ENCODE measurements at places on chromosomes 1 and 21. TPM values are rescaled to one million over a fixed set of nuclear protein-coding genes. Genes with fewer than 3 reads are reported as not detected.
A peak's percentile ranks its signal among the peaks of the same experiment; 100 is the strongest.

DNA sequence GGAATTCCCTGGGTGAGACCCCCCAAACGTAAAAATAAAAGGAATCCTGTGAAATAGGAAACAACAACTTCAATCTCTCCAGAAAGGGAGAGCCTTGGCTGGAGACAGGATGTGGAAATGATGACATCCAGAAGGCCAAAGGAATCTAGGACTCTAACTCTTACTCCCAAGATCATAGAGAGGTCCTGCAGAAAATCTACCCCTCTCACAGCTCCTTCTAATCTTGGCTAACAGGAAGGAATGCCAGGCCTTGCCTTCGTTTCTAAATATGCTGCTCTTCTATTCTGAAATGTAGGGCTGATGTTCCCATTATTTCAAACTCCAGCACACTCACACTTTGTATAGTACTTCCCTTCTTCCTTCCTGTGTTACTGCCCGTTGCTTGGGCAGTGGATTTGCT, 40.7 kb downstream of the ARHGEF11 start:
- H3K36me3 ChIP-seq: no peaks in the 10 kb centered on the region
- no peak for DNase-seq
- no peak overlapping the region for H3K27ac ChIP-seq
- no peaks in the 10 kb centered on the region for H3K27me3 ChIP-seq

DNA sequence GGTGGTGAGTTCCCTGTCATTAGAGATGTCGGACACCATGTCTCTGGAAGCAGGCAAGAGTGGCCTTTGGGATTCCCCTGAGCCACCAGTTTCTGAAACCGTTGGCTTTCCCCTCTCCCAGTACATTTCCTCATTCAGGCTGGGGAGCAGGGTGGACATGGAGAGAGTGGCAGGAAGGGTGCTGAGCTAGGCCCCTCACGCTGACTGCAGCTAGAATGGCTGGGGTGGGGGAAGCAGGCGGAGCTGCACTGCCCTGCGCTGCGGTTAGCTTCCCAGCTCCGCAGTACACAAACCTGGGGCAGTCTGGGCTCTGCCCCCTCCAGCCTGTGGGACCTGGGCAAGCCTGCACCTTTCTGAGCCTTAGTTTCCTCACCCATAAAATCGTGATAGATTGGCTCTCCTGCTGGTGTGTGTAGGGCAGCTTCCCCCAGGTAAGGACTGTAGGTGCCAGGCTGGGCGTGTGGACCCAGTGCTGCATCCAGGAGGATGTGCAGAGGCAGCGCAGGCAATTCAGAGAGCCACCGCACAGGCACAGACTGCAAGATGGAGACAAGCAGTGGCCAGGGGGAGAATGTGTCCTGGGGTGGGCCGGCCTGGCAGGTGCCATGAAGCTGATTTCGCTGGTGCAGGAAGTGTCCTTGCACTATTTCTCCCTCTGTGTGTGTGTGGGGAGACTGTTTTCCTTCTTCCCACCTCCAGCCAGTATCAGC, 3.0 kb downstream of the PLA2G2F start:
- no peaks in the 10 kb centered on the region for H3K36me3 ChIP-seq
- no peak overlapping the region for H3K4me3 ChIP-seq
- no peak for DNase-seq
- no peak overlapping the region for H3K27ac ChIP-seq
- H3K27me3 ChIP-seq: peaks cover 20% of the 10 kb centered on the region

- peaks cover 7% of the 10 kb centered on the region for H3K36me3 ChIP-seq
- DNase-seq: no peak
These were observed 20.3 kb upstream of the AZIN2 start for GRCh38 chr1:33060579-33061083.

TARS2 gene
- total RNA-seq: 28.4 TPM

GRCh38 chr1:50974618-50974935, 4.5 kb downstream of the CDKN2C start:
- no peak overlapping the region for H3K27ac ChIP-seq
- no peak for DNase-seq
- peaks cover 92% of the 10 kb centered on the region for H3K27me3 ChIP-seq
- no peak overlapping the region for H3K4me3 ChIP-seq
- peaks cover 4% of the 10 kb centered on the region for H3K4me1 ChIP-seq
- no peaks in the 10 kb centered on the region for H3K36me3 ChIP-seq

- no peaks in the 10 kb centered on the region for H3K27me3 ChIP-seq
- no peaks in the 10 kb centered on the region for H3K36me3 ChIP-seq
- no peak for DNase-seq
- H3K4me3 ChIP-seq: no peak overlapping the region
These were observed 712.1 kb upstream of the CHRM3 start for GRCh38 chr1:238674316-238674715.

LRRC38 gene
- not detected for total RNA-seq

- DNase-seq: no peak
- no peak overlapping the region for H3K4me3 ChIP-seq
- H3K27ac ChIP-seq: no peak overlapping the region
- peaks cover 18% of the 10 kb centered on the region for H3K4me1 ChIP-seq
- no peaks in the 10 kb centered on the region for H3K27me3 ChIP-seq
These were observed 27.7 kb downstream of the PTPRF start for GRCh38 chr1:43558346-43558841.

LYPD8 gene
- not detected for total RNA-seq

- no peak overlapping the region for H3K4me3 ChIP-seq
- DNase-seq: no peak
- H3K27ac ChIP-seq: no peak overlapping the region
- no peaks in the 10 kb centered on the region for H3K36me3 ChIP-seq
- no peaks in the 10 kb centered on the region for H3K27me3 ChIP-seq
These were observed 2.6 kb upstream of the TMEM82 start for GRCh38 chr1:15739745-15740144.

BRINP3 gene
- total RNA-seq: not detected

C1orf94 gene
- total RNA-seq: not detected

CACNA1S gene
- total RNA-seq: 0.05 TPM

DNA sequence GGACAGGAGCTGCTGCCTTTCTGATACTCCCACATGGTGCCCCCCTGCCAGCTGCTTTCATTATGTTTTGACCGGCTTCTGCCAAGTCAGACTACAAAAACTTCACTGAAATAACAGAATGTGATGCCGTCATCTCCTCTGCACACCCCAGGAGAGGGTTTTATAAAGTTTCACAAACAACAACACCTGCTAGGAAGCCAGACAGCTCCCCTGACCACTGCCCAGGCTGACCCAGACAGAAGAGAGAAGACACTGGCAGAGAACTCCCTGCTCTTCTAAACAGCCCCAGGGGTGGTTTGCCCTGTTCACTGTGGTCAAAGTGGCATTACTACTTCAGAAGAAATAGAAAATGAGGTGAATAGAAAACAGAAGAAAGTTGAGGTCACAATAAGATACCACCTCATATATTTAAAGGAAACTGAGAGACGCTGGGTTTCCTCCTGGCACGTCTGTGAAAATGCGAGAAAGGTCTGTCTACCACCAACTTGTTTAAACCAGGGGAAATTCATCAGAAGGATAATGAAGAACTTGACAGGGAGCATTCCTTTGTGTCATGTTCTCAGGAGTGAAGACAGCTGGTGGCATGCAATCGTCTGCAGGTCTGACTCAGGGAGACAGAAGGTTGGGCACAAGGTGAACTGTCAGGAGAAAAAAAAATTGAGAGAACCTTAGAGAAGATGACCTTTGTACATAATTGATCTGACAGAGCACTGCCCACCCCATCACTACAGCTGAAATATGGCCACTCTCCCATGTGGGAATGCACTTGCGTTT, 119.0 kb upstream of the NFIA start:
- no peak for DNase-seq
- H3K4me1 ChIP-seq: peaks cover 18% of the 10 kb centered on the region
- no peak overlapping the region for H3K27ac ChIP-seq
- peaks cover 23% of the 10 kb centered on the region for H3K27me3 ChIP-seq
- H3K4me3 ChIP-seq: no peak overlapping the region
- H3K36me3 ChIP-seq: peaks cover 7% of the 10 kb centered on the region

DNA sequence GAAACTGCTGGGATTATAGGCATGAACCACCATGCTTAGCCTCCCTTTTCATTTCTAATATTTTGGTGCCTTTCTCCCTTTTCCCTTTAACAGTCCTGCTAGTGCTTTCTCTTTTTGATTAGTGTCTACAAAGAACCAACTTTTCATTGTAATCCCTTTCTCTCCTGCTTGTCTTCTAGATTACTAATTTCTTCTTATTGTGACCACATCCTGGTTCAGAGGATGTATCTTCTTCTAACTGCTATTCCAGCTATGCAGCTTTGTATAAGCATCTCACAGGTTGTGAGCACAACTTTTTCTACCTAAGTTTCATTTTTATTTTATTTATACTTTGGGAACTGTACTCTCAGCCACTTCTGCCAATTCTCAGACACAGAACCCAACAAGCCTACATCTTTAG, 14.7 kb downstream of the ZNF648 start:
- no peaks in the 10 kb centered on the region for H3K27me3 ChIP-seq
- DNase-seq: no peak
- H3K27ac ChIP-seq: no peak overlapping the region
- peaks cover 6% of the 10 kb centered on the region for H3K36me3 ChIP-seq

DNA sequence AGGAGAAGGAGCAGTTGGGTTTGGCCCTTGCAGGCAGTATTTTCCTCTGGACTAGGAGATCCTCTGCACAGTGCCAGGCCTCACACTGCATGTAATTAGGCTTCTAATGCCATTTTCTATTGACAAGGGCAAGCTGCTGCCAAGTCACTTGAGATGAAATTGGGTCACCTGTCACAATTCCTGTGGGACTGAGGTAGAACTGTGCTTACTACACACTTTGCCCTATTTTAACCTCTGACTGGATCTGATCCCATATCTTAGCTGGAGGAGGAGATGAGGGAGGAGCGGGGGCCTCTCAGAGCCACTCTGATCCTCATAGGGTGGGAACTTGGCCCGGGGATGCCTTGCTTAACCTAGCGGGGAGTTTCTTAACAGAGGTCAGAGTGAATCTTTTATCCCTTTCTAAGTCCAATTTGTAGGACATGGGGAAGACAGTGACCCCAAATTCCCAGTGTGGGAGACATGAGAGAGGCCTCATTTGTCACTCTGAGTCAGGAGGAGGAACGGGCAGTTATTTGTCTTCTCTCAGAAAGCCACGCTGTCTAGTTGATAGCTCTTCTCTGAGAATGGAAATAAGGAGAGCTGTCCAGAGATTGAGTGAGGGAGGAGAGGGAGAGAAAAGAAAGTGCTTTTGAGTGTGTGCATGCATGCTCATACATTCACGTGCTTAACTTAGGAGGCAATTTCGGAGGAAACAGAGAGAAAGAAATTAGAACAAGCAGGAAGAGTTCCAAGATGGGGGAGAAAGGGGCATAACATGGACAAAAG, 121.3 kb downstream of the CACNA1E start:
- H3K36me3 ChIP-seq: no peaks in the 10 kb centered on the region
- H3K4me1 ChIP-seq: no peaks in the 10 kb centered on the region
- peaks cover 28% of the 10 kb centered on the region for H3K27me3 ChIP-seq

GRCh38 chr1:12279728-12280464, 50.1 kb downstream of the VPS13D start:
- H3K27me3 ChIP-seq: no peaks in the 10 kb centered on the region
- H3K27ac ChIP-seq: no peak overlapping the region
- H3K4me1 ChIP-seq: no peaks in the 10 kb centered on the region
- no peak for DNase-seq
- H3K4me3 ChIP-seq: no peak overlapping the region

GRCh38 chr21:34100790-34101189, 27.4 kb downstream of the MRPS6 start:
- no peak overlapping the region for H3K27ac ChIP-seq
- H3K4me1 ChIP-seq: peaks cover 16% of the 10 kb centered on the region
- H3K4me3 ChIP-seq: no peak overlapping the region
- H3K27me3 ChIP-seq: no peaks in the 10 kb centered on the region
- peaks cover 12% of the 10 kb centered on the region for H3K36me3 ChIP-seq

C1orf198 gene
- total RNA-seq: 70.1 TPM

DNA sequence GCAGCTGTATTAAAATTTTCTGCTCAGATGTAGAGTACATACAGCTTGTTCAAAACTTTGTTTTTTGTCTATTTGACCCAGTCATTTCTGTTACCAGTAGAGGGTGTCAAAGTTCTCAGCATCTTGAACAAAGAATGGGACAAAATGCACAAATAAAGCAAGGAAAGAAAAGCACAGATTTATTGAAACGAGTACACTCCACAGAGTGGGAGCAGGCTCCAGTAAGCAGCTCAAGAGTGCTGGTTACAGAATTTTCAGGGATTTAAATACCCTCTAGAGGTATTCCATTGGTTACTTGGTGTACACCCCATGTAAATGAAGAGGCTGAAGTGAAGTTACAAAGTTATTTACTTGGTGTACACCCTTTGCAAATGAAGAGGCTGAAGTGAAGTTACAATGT, 8.9 kb upstream of the PRMT6 start:
- peaks cover 2% of the 10 kb centered on the region for H3K4me1 ChIP-seq
- no peak overlapping the region for H3K4me3 ChIP-seq
- peaks cover 4% of the 10 kb centered on the region for H3K36me3 ChIP-seq
- no peak for DNase-seq
- H3K27me3 ChIP-seq: no peaks in the 10 kb centered on the region

KPNA6 gene
- total RNA-seq: 67.0 TPM

RNF186 gene
- total RNA-seq: not detected

C1QTNF12 gene
- 1.7 TPM for total RNA-seq

GRCh38 chr1:93573940-93574469, 107.6 kb downstream of the BCAR3 start:
- H3K27me3 ChIP-seq: no peaks in the 10 kb centered on the region
- peak overlapping the region; percentile 68 for H3K27ac ChIP-seq
- H3K36me3 ChIP-seq: peaks cover 9% of the 10 kb centered on the region
- H3K4me3 ChIP-seq: no peak overlapping the region
- peaks cover 3% of the 10 kb centered on the region for H3K4me1 ChIP-seq

FNDC5 gene
- total RNA-seq: 6.3 TPM

DNA sequence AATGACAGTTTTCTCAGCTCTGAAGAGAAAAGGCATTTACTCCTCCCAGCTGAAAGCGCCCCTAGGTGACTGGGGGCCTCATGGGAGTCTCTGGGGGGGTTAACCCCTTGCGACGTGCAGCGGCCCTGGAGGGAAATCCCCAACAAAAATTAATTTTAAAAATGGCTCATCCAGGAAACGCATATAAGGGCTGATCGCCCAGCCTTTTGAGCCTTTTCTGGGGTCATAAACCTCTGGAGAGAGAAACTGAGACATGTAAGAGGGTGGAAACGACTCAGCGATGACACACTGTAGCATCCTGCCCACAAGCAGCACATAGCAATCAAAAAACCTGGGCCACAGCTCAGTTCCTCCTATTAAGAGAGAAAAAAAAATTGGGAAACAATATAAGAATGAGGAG, 20.4 kb upstream of the HPDL start:
- no peak overlapping the region for H3K4me3 ChIP-seq
- H3K27me3 ChIP-seq: peaks cover 5% of the 10 kb centered on the region
- DNase-seq: no peak
- H3K36me3 ChIP-seq: no peaks in the 10 kb centered on the region
- peaks cover 8% of the 10 kb centered on the region for H3K4me1 ChIP-seq
- H3K27ac ChIP-seq: no peak overlapping the region

- H3K4me3 ChIP-seq: no peak overlapping the region
- H3K36me3 ChIP-seq: peaks cover 10% of the 10 kb centered on the region
- no peak overlapping the region for H3K27ac ChIP-seq
- DNase-seq: no peak
- H3K27me3 ChIP-seq: no peaks in the 10 kb centered on the region
- H3K4me1 ChIP-seq: no peaks in the 10 kb centered on the region
These were observed 6.3 kb downstream of the OR14I1 start for GRCh38 chr1:248696261-248696660.

Measured in progenitor cell of endocrine pancreas (in vitro differentiated cells).